ENCODE measurements at places on chromosomes 16 and 17. TPM values are rescaled to one million over a fixed set of nuclear protein-coding genes. Genes with fewer than 3 reads are reported as not detected.

DNA sequence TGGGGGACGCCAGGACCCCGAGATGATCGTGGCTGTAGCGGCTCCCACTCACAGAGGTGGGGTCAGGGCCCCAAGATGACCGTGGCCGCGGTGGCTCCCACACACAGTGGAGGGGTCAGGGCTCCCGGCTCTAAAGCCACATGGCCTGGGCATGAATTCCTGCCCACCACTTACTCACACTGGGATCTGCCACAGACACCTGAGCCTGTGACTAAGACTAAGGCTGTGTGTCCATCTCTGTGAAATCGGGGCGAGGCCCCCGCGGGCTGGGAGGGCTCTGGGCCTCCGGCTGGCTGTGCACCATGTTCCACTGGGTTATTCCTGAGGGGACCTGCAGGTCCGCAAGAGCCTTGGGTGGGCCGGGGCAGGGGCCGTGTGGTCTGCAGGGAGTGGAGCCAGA is 18.5 kb downstream of the ZFPM1 start:
- peak; percentile 15 for DNase-seq

DNA sequence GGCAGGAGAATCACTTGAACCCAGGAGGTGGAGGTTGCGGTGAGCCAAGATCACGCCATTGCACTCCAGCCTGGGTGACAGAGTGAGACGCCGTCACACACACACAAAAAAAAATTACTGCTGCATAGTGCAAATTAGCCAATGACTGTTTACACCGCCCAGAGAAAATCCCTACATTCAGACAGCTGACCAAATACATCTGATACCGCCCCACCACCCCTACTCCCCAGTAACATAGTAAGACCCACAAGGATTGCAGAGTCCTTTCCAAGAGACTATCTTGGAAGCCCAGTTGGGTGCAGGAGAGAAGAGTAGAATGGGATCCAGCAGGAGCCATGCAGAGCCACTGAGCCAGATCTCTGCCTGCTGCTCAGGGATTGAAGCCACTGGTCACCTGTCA is 63.5 kb downstream of the SLC39A11 start:
- DNase-seq = no peak

DNA sequence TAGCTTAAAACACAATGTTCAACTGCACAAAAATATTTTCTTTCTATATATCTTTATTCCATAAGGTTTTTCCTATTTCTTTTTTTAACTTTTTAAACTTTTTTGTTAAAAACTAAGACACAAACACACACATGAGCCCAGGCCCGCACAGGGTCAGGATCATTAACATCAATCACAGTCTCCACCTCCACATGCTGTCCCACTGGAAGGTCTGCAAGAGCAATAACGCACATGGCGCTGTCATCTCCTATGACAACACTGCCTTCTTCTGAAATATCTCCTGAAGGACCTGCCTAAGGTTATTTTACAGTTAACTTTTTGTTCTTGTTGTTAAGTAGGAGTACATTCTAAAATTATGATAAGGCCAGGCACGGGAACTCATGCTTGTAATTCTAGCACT is 4.1 kb downstream of the CFAP20 start:
- no peak for DNase-seq

GRCh38 chr17:3788200-3788599 is 12.8 kb downstream of the ITGAE start:
- DNase-seq = no peak

- DNase-seq = no peak
Measured at GRCh38 chr17:74147056-74147835, 56.2 kb upstream of the RPL38 start.

DNA sequence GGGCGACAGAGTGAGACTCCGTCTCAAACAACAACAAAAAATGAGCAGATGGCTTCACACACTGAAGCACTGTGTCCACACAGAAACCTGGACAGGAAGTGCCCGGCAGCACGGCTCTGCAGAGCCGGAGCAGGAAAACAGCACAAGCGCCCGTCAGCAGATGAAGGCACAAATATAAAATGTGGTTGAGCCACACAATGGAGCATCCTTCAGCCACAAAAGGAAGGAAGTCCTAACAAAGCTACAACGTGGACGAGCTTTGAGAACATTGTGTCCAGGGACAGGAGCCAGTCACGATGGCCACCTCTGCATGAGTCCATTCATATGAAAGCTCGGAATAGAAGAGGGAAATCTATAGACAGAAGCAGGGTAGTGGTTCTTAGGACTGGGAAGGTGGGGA is 15.7 kb downstream of the RHBDF2 start:
- DNase-seq = no peak

- DNase-seq = no peak
Measured at GRCh38 chr16:55280587-55280986, 43.4 kb upstream of the IRX6 start.

- DNase-seq = no peak
Measured at GRCh38 chr17:2042933-2043332, 1.1 kb downstream of the OVCA2 start.

- no peak for DNase-seq
Measured at GRCh38 chr16:77663711-77664110, 58.6 kb upstream of the NUDT7 start.

DNA sequence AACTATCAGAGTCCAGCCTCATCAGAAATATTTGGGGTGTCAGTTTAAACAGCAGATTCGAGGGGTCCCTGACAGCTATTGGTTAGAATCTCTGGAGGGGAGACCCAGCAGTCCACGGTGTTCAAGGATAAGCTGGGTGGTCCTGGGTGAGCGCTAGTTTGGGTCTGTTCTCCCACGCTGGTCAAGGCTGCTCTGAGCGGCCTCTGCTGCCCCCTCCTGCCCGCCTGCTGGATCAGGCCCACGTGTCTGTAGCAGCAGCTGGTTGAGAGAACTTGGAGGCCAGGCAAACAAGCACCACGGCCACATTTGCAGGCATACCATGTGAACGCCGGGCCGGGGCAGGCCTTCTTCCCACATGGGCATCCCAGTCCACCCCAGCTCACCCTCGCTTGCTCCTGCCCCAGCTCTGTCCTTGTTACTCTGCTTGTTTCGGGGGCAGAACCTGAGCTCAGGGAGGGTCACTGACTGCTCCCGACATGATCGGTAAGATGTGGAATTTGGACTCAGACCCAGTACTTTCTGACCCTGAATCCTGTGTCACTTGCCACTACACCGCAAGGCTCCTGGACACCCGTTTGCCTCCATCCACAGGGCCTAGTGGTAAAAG is 7.4 kb downstream of the FOXF1 start:
- DNase-seq = peak; percentile 13

GRCh38 chr16:72131036-72131435 is 37.4 kb downstream of the DHX38 start:
- DNase-seq = no peak

DNA sequence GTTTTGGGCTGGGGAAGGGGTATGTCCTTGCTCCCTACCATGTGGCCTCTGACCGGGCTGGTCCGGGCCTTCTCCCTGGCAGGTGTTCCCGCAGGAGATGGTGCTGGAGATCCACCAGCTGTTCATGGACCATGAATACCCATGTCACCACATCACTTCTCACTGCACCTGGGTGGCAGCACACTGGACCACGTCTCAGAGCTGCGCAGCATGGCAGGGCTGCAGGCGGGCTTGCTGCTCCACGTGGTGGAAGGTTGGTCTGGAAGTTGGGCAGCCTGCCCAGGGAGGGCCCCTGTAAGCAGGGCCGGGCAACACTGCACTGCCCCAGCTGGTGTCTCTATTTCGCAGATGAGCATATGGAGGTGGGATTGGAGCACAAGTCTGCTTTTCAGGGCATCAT is 169.5 kb upstream of the ZNF267 start:
- no peak for DNase-seq

DNA sequence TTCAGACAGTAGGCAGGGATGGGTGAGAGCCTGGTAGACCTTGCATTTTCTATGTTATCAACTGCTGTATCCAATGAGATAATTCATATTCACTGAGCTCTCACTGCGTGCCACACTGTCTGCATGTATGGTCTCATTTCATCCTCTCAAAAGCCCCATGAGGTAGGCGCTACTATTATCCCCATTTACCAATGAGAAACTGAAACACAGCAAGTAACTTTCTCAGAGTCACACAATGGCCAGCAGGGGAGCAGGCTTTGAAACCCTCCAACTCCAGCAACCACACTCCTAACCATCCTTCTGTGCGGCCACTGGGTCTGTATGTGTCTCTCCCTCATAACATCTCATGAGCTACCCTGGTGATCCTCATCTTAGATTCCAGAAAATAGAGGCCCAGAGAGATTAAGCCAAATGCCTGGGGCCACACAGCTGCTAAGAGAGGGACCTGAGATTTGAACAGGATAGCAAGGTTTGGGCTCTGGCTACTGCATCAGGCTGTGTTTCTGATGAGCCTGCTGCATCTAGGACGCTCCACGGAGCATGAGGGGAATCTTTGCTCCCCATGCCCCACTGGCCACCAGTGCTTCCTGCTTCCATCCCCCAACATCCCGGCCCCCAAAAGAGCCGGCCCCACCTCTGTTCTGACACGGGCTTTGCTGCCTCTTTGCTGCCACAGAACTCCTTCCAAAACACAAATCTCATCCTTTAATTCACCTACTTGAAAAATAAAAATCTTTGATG is 3.2 kb downstream of the CCR7 start:
- no peak for DNase-seq

GRCh38 chr16:30054959-30055553 is 10.5 kb upstream of the ALDOA start:
- peak; percentile 83 for DNase-seq

GRCh38 chr17:7403043-7403726 is 712 bp downstream of the TMEM256 start:
- no peak for DNase-seq

GRCh38 chr17:38872671-38873385 is 3.0 kb downstream of the LASP1 start:
- DNase-seq = no peak

DNA sequence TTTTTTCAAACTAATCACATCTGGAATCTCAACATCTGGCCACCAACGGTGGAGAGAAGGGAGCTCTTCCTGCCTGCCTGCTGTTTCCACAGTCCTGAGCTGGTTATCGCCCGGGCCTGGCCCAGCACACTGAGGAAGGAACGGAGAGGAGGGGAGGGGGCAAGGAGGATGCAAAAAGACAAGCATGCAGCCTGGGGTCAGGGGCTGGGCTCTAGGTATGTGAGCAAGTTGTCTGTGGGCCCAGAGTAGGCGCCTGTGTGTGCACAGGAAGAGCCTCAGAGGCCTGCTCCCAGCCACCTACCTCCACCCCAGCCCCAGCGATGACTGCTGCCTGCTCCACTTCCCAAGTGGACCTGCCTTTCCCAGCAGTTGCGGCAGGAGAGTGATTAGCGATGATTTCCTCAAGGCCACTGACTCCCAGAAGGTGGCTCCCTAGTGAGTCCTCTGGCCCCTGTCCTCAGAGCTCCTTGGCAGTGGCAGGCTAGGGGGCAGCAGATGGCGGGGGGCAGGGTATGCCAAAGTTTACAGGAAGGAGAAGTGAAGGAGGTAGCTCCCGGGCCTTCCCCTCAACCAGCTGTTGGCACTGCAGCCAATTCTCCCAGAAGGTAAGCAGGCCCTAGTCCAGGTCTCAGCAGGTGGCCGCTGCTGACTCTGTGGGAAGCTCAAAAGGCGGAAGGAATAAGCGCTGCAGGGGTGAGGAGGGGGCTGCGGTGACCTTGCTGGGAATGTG is 27.0 kb upstream of the RASD1 start:
- no peak for DNase-seq

DNA sequence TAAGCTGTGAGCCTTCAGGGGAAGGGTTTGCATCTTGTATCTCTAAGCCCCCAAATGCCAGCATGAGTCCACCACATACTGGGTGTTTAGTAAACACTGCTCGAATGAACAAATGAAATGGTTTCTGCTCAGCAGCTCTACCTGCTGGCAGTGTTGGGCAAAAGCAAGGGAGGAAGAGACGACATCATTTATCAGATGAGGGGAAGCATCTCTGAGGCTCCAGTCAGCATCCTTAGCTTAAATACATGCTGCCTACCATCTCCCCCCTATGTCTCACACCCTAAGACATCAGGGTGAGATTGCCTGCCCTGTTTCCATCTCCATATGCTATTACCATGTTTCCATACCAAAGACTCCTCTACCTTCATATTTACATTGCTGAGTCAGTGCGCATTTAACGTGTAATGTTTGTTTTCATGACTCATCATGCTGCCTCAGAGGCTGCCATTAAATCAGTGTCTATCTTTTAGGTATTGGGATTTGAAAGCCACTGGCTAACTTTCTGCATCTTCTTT is 379.8 kb downstream of the UTP18 start:
- DNase-seq = peak; percentile 88

GRCh38 chr17:76935331-76935730 is 67.1 kb downstream of the MGAT5B start:
- peak; percentile 20 for DNase-seq

DNA sequence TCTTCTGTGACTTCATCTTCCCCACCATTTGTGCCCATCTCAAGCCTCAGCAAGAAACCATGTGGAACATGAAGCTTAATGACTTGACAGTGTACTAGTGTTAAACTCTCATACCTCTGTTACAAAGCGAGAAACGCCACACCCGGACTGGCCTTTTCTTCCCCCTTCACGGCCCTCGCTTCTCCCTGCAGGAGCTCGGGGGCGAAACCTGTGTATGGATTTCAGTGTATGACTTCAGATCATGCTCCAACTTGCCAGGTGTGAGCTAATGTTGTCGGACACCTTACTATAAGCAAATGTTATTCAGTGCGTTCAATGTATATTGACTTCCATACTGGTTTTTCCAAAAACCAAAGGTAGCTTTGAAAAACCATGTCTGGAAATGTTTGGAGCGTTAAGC is 20.1 kb upstream of the SLC5A11 start:
- DNase-seq = peak; percentile 91

GRCh38 chr16:27618606-27619327 is 68.8 kb downstream of the KATNIP start:
- no peak for DNase-seq

DNA sequence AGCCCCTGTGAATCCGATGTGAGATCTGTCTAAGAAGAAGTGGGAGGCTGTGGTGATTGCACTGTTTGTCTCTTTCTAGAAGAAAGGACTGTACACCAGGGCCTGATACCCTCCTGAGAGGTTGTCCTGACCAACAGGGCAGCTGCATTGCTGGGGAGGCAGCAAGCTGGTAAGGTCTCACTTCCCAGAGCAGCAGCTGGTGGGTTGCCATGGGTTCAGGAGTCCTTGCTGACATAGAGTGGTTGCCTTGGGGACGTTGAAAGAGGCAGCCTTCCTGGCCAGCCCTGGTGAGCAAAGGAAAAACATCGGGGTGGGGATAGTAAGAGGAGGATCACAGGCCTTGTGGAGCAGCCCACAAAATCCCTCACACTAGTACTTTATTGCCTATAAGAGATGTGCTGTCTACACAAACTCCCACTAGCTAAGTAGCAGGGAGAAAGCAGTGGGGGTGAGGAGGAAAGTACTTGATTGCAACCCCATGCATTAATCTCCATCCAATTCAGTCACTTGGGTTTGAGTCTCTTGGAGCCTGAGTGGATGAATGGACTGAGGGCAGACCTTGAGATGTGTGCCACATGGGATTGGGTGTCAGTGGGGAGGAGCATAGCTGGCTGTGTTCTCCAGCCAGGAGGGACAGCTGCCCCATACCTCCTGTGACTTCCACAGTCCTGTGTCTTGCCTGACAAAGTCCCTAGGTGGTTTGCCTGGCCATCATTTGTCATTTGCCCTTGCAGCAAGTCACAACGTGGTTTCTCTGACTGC is 143.8 kb upstream of the RPL38 start:
- DNase-seq = no peak

GINS2 gene
- 2.0 TPM for total RNA-seq

PRR15L gene
- total RNA-seq = 9.1 TPM

CSH1 gene
- not detected for total RNA-seq

MAFG gene
- total RNA-seq = 19.6 TPM

PMP22 gene
- 2.6 TPM for total RNA-seq

SNAI3 gene
- total RNA-seq = not detected

CPPED1 gene
- total RNA-seq = 8.8 TPM

Measured in bronchial epithelial cell (primary cell).